NAMALWA (cell line): ENCODE measurements at places on chromosomes 4 and X.

GRCh38 chrX:120857240-120857639 lies 18.4 kb downstream of the CT47B1 start:
- peak; percentile 6 for DNase-seq

DNA sequence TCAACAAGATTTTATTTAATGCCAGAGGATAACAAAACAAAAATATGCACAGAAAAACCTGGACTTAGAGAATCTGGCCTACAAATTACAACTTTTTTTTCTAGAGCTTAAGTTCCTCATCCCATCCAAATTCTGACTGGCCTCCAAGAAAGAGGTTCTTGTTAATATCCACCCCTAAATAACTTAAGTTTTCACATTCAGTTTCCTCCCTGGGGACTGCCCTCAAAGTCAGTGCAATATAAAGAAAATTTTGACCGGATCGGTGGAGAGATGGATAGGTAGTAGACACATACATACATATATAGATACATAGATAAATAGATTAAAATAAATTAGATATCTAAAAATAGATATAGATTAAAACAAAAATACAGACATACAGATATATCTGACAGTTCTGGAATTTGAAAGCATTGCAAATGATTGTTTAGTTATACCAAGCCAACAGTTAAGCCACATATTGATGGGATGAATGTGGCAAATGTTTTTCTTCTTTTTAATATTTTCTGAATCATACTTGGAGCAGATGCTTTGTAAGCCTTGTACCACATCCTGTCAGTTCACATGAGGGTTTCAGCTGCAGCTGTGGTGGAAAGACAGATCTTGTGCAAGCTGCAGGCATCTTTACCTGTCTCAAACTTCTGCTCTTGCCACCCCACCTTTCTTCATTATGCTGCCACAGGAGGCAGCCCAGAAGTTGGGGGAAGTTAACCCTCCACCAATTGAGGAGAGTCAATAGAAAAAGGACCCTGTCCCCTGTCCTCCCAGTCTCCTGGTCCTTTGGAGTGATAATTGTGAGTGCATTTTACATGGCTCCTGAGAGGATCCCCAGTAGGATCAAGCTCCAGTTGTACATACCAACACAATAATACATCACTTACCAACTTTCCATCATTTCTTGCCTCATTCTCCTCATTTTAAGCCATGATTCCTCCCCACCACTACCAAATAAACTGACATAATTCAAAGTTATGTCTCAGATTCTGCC lies 58.5 kb upstream of the PRDM8 start:
- peak; percentile 27 for DNase-seq

DNA sequence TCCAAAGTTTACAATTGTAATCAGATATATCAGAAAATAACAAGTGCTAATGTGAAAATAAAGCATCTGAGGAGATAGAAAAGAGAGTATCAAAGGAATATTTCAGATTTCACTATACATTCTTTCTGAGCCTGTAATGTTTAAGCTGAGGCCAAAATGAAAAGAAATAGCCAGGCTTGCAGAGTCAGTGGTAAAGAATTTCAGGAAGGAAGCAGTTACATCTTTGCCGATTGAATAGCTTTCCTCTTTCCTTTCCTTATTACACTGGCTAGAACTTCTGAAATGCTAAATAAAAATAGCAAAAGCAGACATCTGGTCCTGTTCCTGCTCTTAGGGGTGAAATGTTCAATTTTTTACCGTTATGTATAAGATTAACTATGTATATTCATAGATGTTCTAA lies 1441.6 kb upstream of the PCDH7 start:
- DNase-seq = no peak

DNA sequence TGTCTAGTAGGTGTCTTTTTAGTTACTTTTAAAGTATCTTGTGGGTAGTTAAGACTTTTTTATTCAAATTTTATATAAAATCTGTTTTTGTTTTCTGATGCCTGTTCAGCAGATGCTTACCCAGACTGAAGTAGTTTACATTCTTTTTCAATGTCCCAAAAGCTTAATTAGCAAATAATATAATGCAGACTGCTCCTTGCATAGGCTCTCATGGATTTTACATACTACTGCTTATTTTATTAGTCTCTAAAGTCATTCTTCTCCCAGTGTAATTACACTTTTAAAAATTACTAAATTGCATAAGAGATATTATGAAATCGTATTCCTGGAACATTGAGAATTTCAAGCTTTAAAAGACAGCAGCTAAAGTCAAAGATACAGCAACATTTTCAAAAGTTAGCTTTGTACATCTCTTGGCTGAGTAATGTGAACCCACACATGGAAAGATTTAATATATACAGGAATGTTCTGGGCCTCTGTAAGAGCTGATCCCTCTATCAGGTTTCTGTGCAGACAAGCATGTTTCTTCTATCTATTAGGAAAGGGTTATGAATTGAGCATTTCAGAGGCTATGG lies 148.4 kb upstream of the SPRY1 start:
- no peak for DNase-seq

GRCh38 chrX:74346088-74346487 lies 42.1 kb downstream of the ZCCHC13 start:
- DNase-seq = no peak

DNA sequence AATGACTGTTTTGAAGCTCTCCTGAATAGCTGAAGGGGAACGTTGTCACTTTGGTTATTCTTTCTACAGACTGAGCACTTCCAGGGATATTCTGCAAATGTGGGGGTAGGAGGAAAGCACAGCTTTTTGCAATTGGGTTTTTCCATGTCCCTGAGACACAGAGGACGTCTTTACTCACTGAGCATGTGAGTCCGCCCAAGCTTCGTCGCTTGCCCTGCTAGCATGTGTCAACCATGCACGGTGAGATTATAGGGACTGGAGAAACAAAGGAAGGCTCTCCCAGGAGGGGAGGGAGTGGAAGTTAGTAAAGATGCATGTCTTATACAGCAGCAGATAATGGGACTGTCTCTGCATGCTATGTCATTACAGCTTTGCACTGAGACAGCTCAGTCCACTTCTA lies 111.5 kb upstream of the SFRP2 start:
- no peak for DNase-seq

DNA sequence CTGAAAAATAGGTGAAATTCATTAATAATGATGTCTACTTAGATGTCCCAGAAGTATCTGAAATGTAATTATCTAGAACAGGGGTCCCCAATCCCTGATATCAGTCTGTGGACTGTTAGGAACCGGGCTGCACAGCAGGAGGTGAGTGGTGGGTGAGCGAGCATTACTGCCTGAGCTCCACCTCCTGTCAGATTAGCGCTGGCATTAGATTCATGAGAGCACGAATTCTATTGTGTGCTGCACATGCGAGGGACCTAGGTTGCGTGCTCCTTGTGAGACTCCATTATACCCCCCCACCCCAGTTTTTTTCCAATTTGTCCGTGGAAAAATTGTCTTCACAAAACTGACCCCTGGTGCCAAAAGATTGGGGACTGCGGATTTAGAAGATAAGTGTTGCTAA lies 458.8 kb downstream of the CCSER1 start:
- no peak for DNase-seq

DNA sequence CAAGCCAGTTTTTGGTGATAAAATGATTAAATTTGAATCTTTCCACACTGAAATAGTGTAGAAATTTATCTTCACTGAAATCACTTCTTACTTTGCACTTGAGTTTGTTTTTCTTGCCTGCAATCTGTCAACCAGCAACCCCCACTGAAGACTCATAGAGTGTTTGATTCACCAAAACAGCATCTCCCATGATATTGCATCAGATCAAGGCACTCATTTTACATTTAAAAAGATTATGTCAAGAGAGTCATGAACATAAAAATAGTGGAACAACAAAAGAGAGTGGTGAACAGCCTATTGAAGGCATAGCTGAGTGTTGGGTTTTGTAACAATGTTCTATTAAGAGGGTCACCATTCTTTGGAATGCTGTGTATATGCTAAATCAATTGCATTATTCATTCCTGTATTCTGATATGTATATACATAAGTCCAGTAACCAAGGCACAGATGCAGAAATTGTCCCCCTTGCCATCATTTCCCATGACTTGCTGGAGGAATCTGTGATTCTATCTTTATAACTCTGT lies 1934.9 kb downstream of the ARAP2 start:
- DNase-seq = no peak
